Gastrocnemius medialis (tissue), 4 donors: ENCODE measurements at places on chromosomes 11 and 22. TPM values are rescaled to one million over a fixed set of nuclear protein-coding genes. Genes with fewer than 3 reads are reported as not detected.
A peak's percentile ranks its signal among the peaks of the same experiment; 100 is the strongest.

DNA sequence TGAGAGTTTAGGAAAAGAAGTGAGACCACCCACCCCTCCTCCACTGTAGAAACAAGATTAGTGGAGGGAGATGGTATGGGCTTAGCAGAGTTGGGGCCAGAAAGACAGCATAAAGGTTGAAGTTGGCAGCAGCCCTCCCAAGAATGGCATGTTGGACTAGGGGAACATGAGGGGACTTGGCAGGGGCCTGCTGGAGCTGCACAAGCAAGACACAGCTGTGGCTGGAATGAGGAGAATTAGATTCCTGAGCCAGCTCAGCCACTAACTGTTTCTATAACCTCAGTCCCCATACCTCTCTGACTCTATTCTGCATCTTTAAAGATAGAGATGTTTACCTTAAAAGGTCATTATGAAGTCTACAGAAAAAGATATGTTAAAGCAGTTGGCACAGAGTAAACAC, 13.2 kb downstream of the MAP6 start:
- no peak for DNase-seq

P2RX6 gene
- total RNA-seq, result 24.7 TPM

ADAMTS15 gene
- total RNA-seq, result 1.2 TPM

GRCh38 chr11:17796154-17796553, 61.6 kb downstream of the KCNC1 start:
- peak; percentile 33 for DNase-seq

GRCh38 chr11:107472966-107473365, 15.3 kb upstream of the CWF19L2 start:
- no peak for DNase-seq

GRCh38 chr11:61325649-61326414, 7.1 kb downstream of the DDB1 start:
- no peak for DNase-seq

DNA sequence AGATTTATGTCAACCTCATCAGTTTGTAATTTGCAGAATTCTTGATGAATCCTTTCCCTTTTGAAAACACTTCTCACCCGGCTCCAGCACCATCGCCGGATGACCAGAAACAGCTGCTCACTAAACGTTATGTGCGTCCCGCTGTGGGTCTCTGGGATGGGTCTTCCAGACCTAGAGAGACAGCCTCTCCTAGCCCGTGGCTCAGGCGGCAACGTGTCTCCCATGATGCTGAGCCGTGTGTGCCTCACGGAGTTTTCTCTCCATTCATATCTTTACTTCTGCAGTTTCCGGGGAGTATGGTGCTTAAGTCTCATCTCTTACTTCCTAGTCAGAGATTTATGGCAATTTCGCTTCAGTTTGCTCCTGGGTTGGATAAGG, 25.0 kb upstream of the ACR start:
- no peak for DNase-seq

DNA sequence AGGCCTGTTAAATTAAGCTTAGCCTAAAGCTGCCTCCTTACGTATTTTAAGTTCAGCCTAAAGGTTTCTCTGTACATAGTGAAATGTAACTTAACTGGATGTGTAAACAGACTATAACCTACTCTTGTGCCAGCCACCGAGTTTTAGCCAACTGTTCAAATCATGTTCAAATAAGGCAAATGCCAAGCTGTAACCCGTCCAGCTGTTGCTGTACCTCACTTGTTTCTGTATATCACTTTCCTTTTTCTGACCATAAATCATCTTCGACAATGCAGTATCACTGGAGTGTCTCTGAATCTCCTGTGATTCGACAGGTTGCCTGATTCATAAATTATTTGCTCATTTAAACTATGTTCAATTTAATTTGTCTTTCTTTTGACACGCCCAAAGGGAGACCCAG, 4.0 kb upstream of the PLAAT5 start:
- no peak for DNase-seq

PGAP2 gene
- total RNA-seq, result 5.2 TPM

DNA sequence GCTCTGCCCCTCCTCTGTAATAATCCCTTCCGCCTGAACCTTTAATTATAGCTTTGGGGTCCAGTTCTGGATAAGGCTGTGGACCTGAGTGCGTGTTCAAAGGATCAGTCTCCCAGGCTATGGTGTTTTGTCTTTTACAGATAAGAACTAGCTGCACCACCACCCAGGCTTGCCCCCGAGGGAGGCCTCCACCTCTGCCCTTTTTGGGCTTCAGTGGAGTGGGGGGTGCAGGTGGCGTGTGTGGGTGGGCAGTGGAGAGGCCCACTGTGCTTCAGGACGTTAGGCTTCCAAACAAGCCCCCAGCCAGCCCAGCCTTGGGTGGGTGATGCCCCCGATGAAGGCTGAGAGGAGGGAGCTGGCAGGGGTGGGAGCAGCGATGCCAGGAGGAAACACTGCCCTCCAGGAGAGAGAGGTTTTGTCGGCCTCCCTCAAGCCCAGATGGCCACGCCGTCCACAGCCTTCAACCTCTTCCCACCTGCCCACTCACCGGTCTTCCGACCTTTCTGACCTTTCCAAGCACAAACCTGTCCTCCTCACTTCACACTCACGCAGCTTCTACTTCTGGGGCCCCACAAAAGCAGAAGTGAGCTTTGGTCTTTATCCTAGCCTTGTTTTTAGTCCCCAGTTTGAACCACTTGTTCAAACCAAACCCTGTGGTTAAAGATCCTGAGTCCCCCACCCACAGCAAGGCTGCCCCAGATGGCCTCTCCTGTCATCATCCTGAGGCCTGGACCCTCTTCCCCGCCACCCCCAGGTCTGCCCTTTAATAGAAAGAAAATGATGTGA, 20.4 kb downstream of the PSMD13 start:
- no peak for DNase-seq

DNA sequence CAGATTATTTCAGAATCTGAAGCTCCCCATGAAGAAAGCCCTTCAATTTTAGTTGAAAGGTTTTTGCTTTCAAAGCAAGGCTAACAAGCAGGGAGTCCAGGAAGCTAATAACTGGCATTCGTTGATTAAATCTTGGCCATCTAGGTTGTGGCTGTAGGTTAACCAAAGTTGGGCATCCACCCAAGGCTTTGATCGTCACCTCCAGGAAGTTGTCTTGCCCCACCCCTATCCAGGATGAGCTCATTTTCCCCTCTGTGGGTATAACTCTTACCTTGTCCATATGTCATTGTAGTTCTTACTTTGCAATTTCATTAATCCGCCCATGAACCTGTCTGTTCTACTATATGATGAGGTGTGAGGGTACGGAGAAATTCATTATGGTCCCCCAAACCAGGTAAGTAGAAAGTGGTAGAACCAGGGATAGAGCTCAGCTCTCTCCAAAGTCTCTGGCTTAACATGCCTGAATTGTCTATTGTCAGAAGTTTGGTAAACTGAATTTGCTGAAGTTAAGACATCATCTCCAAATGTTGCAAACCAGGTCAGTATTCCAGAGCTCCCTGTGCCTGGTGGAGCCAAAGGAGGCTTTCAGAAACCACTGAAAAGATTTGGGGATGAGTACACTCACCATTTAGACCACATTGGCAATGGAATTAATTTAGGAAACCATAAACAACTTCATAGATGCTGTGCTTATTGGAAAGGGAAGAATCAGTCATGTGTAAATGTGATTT, 97.1 kb downstream of the CD44 start:
- DNase-seq, result no peak

DNA sequence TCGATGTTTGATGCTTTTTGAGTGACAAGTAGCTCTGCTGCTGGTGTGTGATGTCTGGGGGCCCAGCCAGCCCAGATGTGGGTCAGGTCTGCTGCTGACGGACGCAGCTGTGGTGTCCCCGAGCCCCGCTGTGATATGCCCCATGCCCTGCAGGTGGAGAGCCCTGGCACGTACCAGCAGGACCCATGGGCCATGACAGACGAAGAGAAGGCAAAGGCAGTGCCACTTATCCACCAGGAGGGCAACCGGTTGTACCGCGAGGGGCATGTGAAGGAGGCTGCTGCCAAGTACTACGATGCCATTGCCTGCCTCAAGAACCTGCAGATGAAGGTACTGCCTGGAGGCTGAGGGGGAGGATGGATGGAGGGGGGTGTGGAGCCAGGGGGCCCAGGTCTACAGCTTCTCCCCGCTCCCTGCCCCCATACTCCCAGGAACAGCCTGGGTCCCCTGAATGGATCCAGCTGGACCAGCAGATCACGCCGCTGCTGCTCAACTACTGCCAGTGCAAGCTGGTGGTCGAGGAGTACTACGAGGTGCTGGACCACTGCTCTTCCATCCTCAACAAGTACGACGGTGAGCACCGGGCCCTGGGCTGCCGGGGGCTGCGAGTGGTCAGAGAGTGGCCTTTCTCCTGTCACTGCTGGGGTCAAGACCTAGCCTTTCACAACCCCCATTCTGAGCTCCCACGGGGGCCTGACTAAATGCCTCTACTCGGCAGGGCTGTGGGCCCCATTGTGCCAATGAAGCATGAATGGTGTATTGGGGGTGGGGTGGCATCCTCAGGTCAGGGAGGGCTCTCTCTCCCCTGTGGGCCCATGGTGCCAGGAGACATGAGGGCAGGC, 7.3 kb downstream of the AIP start:
- no peak for DNase-seq
